ENCODE measurements at places on chromosomes 1 and 21. TPM values are rescaled to one million over a fixed set of nuclear protein-coding genes. Genes with fewer than 3 reads are reported as not detected.

PINK1 gene
- total RNA-seq: 68.7 TPM

KRTAP13-3 gene
- not detected for total RNA-seq

PDE4B gene
- 3.6 TPM for total RNA-seq

RAVER2 gene
- total RNA-seq: 3.3 TPM

EFNA1 gene
- 10.2 TPM for total RNA-seq

CATSPERE gene
- total RNA-seq: 0.12 TPM

SLC2A5 gene
- 1.3 TPM for total RNA-seq

CDC7 gene
- 2.5 TPM for total RNA-seq

C1QTNF12 gene
- total RNA-seq: 3.9 TPM

RGS18 gene
- total RNA-seq: not detected

RNU11 gene
- not detected for total RNA-seq

PACC1 gene
- total RNA-seq: 5.1 TPM

TCHH gene
- total RNA-seq: not detected

TDRD5 gene
- not detected for total RNA-seq

MYOM3 gene
- total RNA-seq: 0.12 TPM

MYOG gene
- 8.9 TPM for total RNA-seq

TBX15 gene
- 3.3 TPM for total RNA-seq

SRSF4 gene
- 164 TPM for total RNA-seq

SSX2IP gene
- 7.1 TPM for total RNA-seq

AADACL3 gene
- not detected for total RNA-seq

KCND3 gene
- total RNA-seq: 0.85 TPM

LCE1B gene
- total RNA-seq: not detected

GPA33 gene
- total RNA-seq: not detected

Measured in pericardium fibroblast (primary cell).